ENCODE measurements at places on chromosomes 5 and 9.

GRCh38 chr9:81620002-81620390 lies 69.4 kb downstream of the TLE1 start:
- no peak for DNase-seq

GRCh38 chr9:133604856-133605255 lies 4.3 kb downstream of the FAM163B start:
- no peak for DNase-seq

DNA sequence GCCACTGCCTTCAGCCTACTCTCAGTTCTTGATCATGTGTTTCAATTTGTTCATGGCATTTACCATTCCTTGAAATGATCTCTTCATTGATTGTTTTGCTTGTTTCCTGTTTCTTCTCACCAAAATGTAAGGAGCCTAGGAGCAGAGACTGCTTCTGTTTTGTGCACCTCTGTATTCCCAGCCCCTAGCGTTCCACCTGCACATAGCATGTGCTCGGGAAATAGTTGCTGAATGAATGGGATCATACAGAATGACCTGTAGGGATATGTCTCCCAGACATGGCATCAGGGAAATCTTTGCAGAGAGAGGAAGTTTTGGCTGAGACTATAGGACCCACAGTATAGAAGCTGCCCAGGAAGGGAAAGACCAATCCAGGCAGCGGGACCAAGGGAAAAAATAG lies 6.2 kb upstream of the CERCAM start:
- DNase-seq: no peak

DNA sequence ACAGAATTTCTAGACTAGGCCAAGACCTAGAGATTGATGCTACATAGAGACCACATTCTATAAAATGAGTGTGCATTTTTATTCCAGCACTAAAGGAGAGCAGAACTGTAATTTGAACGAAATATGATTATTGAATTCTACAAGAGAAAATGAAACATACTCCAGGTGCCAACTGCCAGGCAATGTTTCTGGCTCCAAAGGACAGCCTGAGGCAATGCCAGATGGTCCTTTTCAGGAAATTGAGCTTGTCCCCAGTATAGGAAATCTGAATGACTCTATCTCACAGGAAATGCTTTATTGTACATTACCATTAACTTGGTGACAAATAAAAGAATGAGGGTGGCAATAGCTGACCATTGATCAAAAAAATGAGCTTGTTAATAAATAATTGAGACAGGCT lies 28.8 kb upstream of the RASGRF2 start:
- no peak for DNase-seq

Measured in fibroblast of skin of abdomen (primary cell).